ENCODE measurements at places on chromosomes 2 and 18.

- DNase-seq = no peak
Measured at GRCh38 chr18:25817546-25818237, 272.7 kb downstream of the SS18 start.

DNA sequence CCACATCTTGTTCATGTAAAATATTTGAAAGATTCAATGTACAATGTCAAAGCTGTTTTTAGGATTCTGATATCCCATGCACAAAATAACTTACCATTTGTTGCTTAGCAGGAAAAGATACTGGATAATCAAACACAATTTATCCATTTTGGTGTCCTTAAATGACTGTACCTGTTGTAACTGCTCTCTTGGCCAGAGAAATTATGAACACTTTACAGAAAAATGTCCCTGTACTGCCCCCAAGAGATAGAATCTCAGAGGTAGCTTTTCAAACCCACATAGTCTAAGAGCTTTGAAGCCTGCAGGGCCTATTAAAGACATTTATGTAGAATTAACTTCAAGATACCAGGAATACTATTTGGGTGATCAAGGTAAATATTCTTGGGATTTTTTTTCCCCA, 12.2 kb upstream of the ME2 start:
- no peak for DNase-seq

DNA sequence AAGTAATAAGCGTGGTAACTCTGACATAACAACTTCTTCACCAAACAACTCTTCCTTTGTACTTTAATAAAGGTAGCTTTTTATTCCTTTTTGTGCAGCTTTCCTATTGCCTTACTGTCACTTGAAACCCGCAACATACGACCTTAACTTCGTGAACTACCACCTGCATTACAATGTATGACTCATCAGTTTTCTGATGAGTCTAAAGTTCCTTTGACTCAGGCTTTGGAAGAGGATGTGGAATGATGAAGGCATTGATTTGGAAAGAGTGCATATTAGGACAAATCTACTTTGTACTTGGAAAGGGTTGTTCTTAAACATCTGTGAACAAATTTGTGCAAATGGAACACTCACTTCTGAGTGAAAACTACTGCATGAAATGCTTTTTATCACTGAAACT, 1012.1 kb downstream of the TMEM182 start:
- no peak for DNase-seq

DNA sequence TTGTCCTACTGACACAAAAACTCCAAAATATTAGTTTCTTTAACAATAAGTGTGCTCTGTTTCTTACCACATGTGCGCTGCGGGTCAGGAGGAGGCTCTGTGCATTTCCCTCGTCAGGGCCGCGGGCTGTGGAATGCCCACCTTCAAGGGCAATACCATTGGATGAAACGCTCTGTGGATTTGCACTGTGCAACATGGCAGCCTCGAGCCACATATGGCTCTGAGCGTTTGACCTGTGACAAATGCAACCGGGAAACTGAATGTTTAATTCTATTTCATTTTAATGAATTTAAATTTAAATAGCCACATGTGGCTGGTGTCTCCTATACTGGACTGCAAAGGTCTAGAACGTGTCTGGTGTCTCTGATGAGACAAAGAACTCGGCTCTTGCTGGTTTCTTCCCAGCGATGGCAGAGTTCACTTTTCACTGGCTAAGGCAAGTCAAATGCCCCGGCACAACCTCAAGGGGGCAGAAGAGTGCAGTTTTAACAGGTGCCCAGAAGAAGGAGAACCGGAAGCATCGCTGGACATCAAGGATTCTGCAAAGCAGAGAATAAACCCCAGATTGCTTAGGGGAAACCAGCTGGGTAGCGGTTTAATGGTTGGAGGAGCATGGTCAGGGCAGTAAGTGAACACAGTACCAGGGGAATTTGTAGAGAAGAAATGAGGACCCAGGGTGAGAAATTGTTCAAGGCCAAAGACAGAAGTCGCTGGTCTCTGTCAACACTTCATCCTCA, 37.0 kb upstream of the TMEM18 start:
- DNase-seq = peak; percentile 33

DNA sequence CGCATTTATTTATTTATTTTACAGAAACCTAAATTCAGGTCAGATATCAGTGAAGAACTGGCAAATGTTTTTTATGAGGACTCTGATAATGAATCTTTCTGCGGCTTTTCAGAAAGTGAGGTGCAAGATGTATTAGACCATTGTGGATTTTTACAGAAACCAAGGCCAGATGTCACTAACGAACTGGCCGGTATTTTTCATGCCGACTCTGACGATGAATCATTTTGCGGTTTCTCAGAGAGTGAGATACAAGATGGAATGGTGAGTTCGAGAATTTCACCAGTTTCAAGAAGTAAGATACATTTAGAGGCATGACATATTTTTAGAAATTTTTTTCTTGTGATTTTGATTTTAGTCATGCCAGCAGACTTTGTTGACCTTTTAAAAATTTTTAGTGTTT, 4.6 kb downstream of the CDCA7 start:
- no peak for DNase-seq

DNA sequence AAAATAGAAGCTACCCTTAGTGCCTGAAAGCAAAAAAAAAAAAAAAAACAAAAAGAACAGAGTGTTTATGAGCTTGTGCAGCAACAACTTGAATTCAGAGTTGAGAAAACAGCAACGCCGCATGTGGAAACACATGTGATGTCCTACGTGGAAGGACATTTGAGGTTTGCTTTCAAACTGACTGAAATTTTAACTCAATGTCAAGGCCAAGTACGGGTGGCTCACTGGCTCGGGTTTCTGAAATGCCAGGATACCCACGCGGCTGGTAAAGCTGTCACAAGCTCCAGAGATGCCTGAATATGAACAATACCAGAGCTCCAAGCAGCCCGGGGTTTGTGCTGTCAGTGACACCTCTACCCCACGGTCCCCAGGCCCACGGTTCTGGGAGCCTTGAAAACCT, 72.2 kb upstream of the THOC1 start:
- no peak for DNase-seq

GRCh38 chr2:172462373-172462848, 35.0 kb downstream of the ITGA6 start:
- no peak for DNase-seq

- DNase-seq = no peak
Measured at GRCh38 chr2:201797175-201797840, 9.0 kb upstream of the CDK15 start.

DNA sequence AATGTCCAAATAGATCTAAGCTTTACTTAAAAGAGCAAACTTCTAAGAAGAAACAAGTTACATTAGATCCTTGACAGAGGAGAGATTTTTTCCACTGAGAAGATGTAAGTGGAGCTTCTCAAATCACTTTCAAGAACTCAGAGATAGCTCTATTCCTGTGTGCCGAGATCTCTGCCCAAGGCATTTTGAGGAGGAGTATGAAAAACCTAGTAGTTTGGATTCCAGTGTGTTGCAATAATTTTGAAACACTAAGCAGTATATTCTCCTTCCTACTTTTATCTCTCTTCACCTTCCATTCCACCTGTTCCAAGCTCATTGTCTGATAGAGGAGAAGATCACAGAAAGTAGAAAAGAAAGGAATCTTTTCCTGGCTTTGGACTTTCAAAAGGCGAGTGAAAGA, 192.0 kb upstream of the TANK start:
- DNase-seq = no peak

GRCh38 chr2:239577935-239578334, 177.1 kb upstream of the HDAC4 start:
- no peak for DNase-seq

GRCh38 chr2:60707750-60708371, 48.2 kb upstream of the PAPOLG start:
- DNase-seq = peak; percentile 6

- no peak for DNase-seq
Measured at GRCh38 chr2:65177751-65178442, 48.0 kb upstream of the RAB1A start.

- DNase-seq = no peak
Measured at GRCh38 chr2:46177461-46178089, 119.6 kb upstream of the EPAS1 start.

GRCh38 chr2:98252038-98252773, 94.0 kb upstream of the CNGA3 start:
- no peak for DNase-seq

DNA sequence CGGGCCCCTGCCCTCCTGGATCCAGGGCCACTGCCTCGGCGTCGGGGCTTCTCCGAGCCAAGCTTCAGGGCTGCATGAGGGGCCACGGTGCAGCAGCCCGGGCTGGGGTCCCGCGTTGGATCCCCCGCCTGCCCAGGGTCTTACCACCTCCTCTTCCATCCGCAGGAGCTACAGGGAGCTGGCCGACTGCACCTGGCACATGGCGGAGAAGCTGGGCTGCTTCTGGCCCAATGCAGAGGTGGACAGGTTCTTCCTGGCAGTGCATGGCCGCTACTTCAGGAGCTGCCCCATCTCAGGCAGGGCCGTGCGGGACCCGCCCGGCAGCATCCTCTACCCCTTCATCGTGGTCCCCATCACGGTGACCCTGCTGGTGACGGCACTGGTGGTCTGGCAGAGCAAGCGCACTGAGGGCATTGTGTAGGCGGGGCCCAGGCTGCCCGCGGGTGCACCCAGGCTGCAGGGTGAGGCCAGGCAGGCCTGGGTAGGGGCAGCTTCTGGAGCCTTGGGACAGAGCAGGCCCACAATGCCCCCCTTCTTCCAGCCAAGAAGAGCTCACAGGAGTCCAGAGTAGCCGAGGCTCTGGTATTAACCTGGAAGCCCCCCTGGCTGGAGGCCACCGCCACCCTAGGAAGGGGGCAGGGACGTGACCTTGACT, 52.1 kb downstream of the RAMP1 start:
- no peak for DNase-seq

DNA sequence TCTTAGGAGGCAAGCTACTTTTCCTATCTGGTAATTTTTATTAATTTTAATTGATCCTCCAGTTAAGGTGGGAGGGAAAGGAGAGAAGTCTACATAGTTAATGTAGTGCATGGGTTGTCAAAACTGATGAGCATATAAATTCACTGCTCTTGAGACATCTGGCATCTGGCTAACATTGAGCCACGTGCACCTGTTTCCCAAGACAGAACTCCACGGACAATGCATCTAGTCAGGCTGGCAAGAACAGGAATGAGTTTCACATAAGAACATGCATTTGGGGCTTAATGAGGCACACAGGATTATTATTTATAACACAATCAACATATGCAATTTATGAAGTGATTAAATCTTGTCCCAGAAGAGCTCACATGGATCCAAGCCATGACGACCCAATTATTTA, 16.2 kb upstream of the RAB1A start:
- DNase-seq = no peak
